Upper lobe of left lung (tissue), 6 donors: ENCODE measurements at places on chromosomes 11 and 22.

- no peaks in the 10 kb centered on the region for H3K36me3 ChIP-seq
- H3K27ac ChIP-seq: peak overlapping the region; percentile 57
- no peaks in the 10 kb centered on the region for H3K27me3 ChIP-seq
Observed at GRCh38 chr11:75380716-75381420, 18.4 kb upstream of the RPS3 start.

GRCh38 chr22:29886596-29886995, 3.6 kb downstream of the MTMR3 start:
- H3K4me1 ChIP-seq: peaks cover 41% of the 10 kb centered on the region
- H3K4me3 ChIP-seq: no peak overlapping the region
- H3K27me3 ChIP-seq: no peaks in the 10 kb centered on the region
- no peaks in the 10 kb centered on the region for H3K36me3 ChIP-seq
- no peak overlapping the region for H3K27ac ChIP-seq

GRCh38 chr11:115699733-115700132, 195.5 kb upstream of the CADM1 start:
- no peaks in the 10 kb centered on the region for H3K4me1 ChIP-seq
- H3K36me3 ChIP-seq: no peaks in the 10 kb centered on the region
- no peak for DNase-seq
- H3K27me3 ChIP-seq: no peaks in the 10 kb centered on the region
- H3K27ac ChIP-seq: no peak overlapping the region

DNA sequence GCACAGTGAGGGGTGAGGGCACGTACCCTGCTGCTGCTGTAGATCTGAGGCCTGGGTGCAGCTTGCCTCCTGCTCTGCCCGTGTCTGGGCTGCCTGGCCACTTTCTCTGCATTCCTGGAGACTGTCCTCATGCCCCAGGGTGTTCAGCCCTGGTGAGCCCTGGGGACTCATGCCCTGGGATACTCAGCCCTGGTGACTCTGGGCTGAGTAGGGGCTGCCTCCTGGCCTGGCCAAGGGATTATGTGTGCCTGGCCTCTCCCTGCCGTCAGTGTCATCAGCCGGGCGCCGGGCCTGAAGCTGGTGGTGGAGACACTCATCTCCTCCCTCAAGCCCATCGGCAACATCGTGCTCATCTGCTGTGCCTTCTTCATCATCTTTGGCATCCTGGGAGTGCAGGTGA, 94.7 kb downstream of the CACNA1I start:
- H3K36me3 ChIP-seq: no peaks in the 10 kb centered on the region
- H3K4me1 ChIP-seq: peaks cover 17% of the 10 kb centered on the region
- peaks cover 2% of the 10 kb centered on the region for H3K27me3 ChIP-seq
- DNase-seq: no peak
- no peak overlapping the region for H3K4me3 ChIP-seq

GRCh38 chr11:86507249-86507845, 132.7 kb downstream of the CCDC81 start:
- H3K36me3 ChIP-seq: no peaks in the 10 kb centered on the region
- no peaks in the 10 kb centered on the region for H3K27me3 ChIP-seq
- H3K4me3 ChIP-seq: no peak overlapping the region
- H3K4me1 ChIP-seq: no peaks in the 10 kb centered on the region

DNA sequence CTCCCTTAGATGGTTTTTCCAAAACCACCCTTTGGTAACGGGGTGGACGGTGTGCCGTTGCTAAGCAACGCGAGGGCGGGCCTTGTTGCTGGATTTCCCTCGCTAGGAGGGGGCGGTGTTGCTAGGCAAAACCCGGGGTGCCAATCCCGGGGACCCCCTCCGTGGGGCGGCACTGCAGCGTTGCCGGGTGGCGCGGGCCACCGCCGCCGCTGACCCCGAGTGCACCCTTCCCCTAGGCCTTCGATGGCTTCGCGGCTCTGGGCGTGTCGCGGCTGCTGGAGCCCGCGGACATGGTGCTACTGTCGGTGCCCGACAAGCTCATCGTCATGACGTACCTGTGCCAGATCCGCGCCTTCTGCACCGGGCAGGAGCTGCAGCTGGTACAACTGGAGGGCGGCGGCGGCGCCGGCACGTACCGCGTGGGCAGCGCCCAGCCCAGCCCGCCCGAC, 8.9 kb downstream of the EHBP1L1 start:
- DNase-seq: no peak
- H3K27ac ChIP-seq: no peak overlapping the region
- H3K27me3 ChIP-seq: no peaks in the 10 kb centered on the region
- no peak overlapping the region for H3K4me3 ChIP-seq

DNA sequence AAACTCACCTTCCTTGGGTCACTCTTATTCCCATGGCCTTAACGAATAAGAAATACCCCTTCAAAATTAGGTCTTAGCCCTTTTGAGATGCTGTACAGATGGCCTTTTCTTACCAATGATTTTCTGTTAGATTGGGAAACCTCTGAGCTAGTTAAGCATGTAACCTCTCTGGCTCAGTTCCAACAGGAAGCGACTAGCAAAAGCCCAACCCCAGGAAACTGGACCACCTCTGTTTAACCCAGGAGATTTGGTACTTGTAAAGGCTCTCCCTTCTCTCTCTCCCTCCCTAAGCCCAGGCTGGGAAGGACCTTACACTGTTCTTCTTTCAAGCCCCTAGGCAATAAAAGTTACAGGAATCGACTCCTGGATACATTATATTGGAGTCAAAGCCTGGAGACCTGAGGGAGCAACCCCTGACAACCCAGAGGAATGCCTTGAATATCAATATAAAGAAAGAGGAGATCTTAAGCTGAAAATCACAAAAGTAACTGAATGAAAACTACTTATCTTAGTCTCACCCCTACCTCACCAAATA, 11.7 kb downstream of the APIP start:
- H3K36me3 ChIP-seq: no peaks in the 10 kb centered on the region
- no peak overlapping the region for H3K27ac ChIP-seq
- H3K27me3 ChIP-seq: no peaks in the 10 kb centered on the region
- no peak overlapping the region for H3K4me3 ChIP-seq
